Neural crest cell (in vitro differentiated cells): ENCODE measurements at places on chromosomes 6 and 20.

DNA sequence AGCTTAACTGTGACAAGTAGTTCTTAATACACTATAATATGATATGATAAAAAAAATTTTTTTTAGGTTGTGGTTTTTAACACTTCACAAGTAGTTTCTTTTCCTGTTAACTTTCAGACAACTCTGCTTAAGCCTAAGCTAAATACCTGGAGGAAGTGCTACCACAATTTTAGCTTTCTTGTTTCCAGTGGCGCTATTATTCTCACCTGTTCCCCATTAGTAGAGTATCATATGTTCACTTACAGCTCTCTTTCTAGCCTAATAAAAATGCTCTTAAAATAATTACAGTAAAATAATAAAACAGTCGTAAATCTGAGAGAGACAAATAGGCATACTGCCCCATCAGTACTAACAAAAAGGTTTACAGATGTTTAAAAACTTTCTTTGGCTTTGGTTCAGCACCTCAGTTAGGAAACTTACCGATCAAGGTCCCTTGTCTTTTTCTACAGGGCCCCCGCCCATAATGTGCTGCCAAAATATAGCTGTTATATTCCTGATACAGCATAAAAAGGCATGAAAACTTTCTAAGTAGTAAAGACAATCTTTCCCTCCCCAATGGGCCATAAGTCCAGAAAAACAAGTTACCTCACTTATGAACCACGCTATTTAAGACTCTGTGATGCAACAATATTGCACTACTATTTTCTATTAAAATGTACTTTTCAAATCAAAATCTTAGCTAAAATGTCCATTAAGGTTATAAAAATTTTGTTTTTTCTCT lies 57.9 kb downstream of the SESN1 start:
- DNase-seq, result no peak

- no peak for DNase-seq
Measured at GRCh38 chr6:13303668-13304017, 24.7 kb downstream of the TBC1D7 start.

- no peak for DNase-seq
Measured at GRCh38 chr20:62550087-62550632, 74.4 kb upstream of the GATA5 start.

DNA sequence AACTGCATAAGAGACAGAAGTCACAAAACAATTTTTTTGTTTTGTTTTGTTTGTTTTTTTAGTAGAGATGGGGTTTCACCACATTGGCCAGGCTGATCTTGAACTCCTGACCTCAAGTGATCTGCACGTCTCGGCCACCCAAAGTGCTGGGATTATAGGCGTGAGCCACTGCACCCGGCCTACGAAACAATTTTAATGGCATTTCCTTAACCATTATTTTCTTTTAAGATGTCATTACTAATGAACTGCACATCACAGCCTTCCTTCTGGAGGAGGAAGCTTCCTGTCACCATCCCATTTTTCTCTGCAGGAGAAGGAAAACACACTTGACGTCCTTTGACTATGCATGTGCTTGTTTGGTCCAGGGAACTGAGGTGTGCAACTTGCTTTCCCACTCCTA lies 125.3 kb upstream of the AKIRIN2 start:
- no peak for DNase-seq

GRCh38 chr20:25864326-25864962 lies 167.8 kb upstream of the ZNF337 start:
- no peak for DNase-seq

- no peak for DNase-seq
Measured at GRCh38 chr6:85516168-85516567, 66.3 kb downstream of the NT5E start.

DNA sequence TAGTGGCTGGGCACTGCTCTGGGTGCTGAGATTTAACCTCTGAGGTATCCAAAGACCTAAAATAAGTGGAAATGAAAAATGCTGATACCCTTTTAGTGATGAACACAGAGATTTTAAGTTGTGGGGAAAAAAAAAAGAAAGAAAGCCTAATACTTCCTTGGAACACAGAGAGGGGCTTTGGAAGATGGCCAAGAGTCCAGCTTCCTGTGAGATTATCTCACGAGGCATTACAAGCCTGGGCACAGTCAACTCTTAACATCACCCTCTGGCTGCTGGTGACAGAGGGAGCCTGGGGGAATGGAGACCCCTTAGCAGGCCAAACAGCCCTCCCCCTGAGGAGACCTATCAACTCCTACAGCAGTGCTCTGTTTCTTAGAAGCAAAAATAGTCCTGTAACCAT lies 19.7 kb downstream of the BTN2A1 start:
- no peak for DNase-seq

DNA sequence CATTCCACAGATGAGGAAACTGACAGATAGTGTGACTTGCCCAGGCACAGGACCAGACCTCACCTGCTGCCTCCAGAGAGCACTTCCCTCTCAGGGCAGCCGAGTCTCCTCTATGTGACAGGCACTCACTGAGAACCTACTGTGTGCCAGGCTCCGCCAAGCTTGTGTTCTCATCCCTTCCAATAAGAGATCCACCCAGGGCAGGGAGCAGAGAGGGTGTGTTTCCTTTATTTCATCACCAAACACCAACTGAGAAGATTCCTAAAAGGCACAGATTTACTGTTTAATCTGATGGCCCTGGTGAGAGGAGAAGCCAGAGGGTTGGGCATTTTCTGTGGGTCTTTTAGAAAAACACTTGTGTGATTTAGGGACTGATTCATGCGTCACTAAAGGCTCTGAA lies 20.5 kb downstream of the SIRPA start:
- no peak for DNase-seq

DNA sequence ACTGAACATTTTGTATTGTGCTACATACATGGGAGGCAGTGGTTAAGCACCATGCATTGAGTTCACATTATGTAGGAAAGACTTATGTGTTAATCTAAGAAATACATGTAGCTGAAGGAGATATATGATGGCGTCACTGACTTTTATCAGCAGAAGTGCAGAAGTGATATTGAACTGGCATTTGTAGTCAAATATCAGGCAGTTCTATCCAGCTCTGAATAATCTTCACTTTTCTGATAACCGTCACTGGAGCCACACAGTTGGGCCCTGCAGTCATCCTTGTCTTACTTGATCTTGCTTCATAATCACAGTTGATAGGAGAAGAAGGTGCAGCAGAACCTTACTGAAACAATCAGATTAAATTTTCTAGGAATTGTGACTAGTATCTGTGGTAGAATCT lies 26.4 kb downstream of the CRISP1 start:
- DNase-seq, result no peak

DNA sequence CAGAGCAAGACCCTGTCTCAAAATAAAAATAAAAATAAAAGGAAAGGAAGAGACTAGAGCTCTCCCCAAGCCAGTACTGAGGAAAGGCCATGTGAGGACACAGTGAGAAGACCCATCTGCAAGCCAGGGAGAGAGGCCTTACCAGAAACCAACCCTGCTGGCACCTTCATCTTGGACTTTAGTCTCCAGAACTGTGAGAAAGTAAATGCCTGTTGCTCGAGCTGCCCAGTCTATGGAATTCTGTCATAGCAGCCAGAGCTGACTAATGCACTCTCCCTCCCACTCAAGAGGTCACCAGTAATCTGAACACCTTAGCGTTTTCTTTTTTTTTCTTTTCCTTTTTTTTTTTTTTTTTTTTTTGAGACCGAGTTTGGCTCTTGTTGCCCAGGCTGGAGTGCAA lies 7.3 kb upstream of the PRPH2 start:
- DNase-seq, result no peak
